ENCODE measurements at places on chromosomes 6 and 20.

DNA sequence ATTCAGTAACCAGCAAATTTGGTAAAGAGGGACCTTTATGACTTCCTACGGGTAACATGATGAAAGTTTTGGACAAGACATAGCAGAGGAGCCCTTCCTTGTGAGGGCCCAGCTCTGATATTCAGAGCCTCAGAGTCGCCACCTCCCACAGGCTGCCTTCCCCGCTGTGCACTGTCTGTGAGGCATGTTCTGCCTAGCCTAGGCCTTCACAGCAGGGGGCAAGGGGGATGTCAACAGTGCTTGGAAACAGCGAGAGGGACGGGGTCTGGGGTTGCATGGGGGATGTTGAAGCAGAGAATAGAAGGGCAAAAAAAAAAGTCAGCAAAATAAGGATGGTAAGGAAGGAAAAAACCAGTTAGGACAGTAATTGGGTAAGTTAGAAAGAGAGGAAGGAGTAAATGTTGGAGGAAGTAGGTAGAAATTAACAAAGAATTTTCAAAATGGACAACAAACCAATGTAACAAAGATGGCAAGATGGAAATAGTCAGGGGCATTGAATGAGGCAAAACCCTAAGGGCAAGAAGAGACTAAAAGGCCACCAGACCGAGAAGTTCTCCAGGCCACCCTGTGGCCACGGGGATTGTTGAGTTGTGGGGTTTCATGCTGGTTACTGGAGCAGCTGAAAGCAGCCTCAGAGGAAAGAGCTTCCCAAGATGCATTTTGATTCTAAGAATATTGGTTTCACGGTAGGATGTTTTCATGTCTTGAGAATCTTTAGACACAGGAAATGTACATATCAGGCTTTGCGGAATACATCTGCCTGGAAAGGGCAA is 139.8 kb downstream of the LY86 start:
- no peak for DNase-seq

DNA sequence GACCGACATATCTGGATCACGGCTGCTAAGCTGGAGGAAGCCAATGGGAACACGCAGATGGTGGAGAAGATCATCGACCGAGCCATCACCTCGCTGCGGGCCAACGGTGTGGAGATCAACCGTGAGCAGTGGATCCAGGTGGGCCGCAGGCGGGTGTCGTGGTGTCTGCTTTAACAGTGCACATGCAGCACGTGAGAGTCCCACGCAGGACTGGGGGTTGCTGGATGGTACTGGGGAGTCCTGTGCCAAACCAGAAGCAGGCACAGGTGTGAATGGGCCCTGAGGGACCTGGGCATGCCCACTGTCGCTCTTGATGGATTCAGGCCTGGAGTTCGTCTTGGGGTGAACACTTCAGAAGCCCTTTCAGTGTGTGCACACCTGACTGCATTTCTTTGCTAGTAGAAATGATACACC is 24.6 kb upstream of the C20orf204 start:
- no peak for DNase-seq

- no peak for DNase-seq
Observed at GRCh38 chr6:119284861-119285521, 64.6 kb downstream of the MAN1A1 start.

- DNase-seq: no peak
Observed at GRCh38 chr20:61210862-61211261, 41.2 kb upstream of the CDH4 start.

DNA sequence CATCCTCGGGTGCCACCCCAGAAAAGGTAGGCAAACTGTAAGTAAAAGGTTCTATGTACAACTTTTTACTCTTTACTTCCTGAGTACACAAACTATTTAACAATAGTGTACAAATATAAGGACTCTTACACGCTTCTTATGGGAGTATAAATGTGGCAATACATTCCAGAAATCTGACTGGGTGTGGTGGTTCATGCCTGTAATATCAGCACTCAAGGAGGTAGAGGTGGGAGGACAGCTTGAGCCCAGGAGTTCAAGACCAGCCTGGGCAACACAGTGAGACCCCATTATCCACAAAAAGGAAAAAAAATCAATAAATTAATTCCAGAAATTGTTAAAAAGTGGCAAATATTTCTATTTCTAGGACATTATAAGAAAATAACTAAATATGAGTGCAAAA is 48.9 kb downstream of the PIGU start:
- no peak for DNase-seq

DNA sequence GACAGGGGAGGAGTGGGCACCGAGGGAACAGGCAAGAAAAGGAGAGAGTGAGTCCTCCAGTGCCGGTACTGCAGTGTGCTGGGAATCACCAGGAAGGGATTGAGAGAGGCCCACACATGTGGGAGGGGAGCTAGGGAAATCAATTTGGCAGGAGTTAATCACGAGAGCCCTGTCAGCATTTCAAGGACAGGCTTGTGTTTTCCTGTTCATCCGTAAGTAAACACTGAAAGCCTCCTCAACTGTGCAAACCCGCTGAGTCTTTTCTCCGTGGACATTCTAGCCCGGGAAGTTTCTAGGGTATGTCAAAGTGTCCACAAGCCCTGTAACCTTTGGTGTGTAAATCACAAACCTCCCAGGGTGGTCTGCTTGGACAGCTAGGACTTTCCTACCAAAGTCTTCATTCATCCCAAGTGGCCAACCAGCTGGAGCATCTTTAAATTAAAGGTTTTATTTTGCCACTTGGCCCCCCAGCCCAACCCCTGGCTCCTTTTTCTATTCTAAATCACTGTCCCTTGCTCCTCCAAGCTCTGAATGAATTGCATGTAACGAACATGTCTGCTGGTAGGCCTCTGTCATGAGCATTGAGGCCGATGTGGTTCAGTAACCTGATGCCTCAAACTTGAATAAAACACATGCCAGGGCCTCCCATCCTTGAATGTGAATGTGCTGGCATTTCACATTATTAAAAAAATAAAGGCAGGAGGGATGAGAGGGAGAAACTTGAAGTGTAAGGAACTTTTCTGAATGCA is 149.1 kb downstream of the ZNF217 start:
- no peak for DNase-seq
